ENCODE measurements at places on chromosomes 12 and 14.

DNA sequence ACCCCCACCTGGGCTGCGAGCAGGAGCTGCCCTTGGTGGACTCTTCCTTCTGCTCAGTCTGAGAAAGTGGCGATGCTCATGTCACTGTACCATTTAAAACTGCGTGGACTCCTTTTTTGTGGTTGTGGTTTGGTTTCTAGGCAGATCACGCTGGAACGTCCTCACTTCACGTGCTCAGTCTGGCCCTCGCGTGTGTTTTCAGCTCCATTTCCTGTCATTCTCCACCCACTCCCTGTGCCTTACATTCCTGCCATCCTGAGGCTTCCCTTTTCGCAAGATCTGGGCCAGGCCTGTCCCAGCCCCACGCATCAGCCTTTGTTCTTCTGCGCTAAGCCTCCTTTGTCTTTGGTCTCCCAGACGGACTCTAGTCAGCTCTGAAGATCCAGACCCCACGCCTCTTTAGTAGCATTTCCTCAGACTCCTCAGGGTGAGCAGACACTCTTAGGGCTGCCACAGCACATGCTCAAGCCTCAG, 105.4 kb downstream of the FBXL14 start:
- no peak for DNase-seq

- no peak for DNase-seq
These were observed 53.4 kb upstream of the ANO4 start for GRCh38 chr12:100741084-100741711.

GRCh38 chr12:4717806-4718205, 2.4 kb upstream of the GALNT8 start:
- DNase-seq: no peak

DNA sequence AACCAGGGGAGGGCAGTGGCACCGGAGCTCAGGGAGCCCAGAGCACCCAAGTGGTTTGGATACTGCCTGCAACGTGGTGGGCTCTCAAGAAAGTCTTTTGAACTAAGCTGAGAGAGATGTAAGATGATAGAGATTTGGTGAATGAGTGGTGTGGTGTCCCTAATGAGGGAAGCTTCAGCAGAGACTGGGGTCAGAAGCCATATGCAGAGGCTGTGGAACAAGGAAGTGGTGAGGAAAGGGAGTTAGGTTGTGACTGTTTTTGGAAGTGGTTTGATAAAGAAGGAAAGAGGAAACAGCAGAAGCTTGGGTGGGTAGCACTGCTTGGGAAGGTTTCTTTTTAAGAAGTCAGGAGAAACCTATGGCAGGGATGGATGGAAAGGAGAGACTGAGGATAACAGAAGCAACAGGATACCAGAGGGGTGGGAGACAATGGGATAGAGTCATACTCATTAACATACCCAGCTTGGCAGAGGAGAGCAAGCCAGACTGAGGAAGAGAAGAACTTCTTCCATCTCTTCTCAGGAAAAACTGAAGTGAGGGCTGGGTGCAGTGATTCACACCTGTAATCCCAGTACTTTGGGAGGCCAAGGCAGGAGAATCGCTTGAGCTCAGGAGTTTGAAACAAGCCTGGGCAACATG, 24.1 kb downstream of the SLC4A8 start:
- no peak for DNase-seq

GRCh38 chr12:121918679-121919038, 267 bp downstream of the CFAP251 start:
- DNase-seq: no peak

- no peak for DNase-seq
These were observed 119.8 kb upstream of the SLC38A4 start for GRCh38 chr12:46945591-46945990.

DNA sequence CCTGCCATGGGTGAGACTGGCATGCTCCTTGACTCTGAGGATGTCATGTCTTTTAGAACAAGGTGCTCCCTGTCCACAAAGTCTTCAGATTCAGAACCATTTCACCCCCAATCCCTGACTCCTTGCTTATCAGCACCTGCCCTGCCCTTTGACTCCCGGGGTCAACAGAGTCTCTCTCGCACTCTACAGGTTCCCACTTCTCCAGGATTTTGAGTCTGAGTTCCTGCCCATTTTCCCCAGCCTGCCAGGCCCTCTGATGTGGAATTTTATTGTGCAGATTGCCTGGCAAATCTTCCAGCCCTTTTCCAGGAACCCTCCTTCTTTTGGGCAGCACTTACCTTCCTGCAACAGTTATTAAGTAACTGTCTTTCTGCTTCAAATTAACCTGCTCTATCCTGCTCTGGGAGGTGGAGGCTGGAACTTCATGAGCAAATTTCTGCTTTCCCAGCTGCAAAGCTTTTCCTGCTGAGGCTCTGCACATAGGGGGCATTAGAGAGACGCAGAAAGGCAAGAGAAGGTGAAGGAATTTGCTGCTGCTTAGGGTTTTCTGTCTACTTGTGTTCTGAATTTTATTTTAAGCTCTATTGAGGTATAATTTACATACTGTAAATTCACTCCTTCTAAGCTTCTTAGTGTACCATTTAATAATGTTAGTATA, 259.1 kb downstream of the PCNX1 start:
- no peak for DNase-seq

- DNase-seq: no peak
These were observed 368.0 kb downstream of the CCDC91 start for GRCh38 chr12:28558250-28558649.

GRCh38 chr14:65318636-65319506, 93.7 kb upstream of the FUT8 start:
- no peak for DNase-seq

- DNase-seq: no peak
These were observed 89.7 kb downstream of the RFX4 start for GRCh38 chr12:106672314-106673025.

- DNase-seq: no peak
These were observed 405.8 kb upstream of the RGS6 start for GRCh38 chr14:71526388-71526787.

DNA sequence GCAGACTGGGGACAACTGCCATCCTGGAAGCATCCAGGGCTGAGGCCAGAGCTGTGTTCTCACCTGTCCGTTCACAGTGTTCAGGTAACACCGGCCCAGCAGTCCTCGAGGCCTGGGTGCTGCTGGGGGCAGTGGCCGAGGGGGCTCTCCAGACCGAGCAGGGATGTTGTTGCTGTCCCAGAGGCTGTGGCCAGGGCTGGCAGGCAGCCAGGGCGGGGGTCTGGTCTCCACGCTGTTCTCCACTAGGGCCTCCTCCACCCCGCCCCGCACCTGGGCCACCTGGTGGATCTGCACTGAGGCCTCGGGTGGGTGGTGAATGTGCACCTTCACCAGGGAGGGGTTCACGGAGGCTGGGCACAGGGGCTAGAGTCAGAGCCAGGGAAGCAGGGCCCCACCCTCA, 57.4 kb downstream of the ISCA2 start:
- DNase-seq: no peak
